ENCODE measurements at places on chromosomes 12 and 14.
A peak's percentile ranks its signal among the peaks of the same experiment; 100 is the strongest.

DNA sequence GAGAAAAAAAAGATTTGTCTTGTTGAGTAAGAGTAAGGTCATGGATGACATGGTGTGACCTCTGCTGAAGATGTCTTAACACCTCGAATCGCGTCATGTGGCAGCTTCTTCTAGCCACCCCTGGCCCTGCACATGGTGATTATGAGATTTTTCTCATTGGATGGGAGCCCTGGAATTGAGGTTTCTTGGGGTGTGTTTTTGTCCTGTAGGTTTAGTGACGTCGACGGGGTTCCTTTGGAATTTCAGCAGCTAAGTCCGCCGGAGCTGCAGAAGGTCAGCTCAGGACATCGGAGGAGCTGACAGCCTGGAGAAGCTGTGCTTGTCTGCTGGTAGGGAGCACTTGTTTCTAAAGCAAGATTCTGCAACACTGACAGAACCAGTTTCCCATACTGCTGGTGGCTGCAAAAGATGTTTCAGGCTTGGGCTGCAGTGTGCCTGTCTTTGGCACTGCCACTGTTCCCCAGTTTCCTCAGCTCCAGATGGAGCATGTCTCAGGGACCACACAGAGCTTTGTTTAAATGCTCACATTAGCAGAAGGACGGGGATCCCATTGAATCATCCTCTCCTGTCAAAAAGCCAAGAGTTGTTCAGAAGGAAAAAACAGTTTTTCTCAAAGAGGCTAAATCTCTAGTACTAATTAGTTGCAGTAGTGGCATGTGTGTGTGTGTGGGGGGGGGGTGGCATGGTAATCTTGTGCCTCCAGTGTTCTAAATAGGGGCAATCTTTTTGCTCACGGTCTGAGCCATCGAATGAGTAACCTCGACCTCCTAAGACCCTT is 5.2 kb upstream of the FOS start:
- DNase-seq = peak; percentile 40

GRCh38 chr12:50322206-50322605 is 38.9 kb upstream of the LIMA1 start:
- no peak for DNase-seq

GRCh38 chr14:102927346-102927877 is 4.9 kb downstream of the AMN start:
- no peak for DNase-seq

- peak; percentile 88 for DNase-seq
Observed at GRCh38 chr14:29637411-29637810, 290.2 kb downstream of the PRKD1 start.

- DNase-seq = peak; percentile 89
Observed at GRCh38 chr12:13211859-13212664, 15.5 kb downstream of the EMP1 start.

DNA sequence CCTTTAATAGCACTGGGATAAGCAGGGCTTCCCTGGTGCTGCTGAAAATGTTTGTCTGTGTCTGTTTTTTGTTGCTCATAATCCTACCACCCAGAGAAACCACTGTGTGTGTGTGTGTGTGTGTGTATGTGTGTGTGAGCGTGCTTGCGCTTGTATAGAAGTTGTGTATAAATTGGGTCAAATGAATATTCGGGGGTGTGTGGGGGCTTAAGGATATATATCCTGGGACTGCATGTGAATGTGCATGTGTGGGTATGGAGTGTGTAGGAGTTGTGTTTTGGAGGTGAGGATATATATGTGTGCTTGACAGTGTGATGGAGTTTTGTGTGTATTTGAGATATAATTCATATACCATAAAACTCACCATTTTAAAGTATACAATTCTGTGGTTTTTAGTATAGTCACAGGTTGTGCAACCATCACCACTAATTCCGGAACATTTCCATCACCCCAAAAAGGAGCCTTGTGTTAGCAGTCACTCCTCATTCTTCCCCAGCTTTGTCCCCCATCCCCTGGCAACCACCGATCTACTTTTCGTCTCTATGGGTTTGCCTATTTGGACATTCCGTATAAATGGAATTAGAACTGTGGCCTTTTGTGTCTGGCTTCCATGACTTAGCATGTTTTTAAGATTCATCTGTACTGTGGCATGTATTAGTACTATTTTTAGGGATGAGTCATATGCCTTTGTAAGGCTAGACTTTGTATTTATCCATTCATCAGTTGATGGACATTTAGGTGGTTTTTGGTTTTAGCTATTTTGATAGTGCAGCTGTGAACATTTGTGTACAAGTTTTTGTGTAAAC is 25.6 kb downstream of the TCTN1 start:
- DNase-seq = no peak

- peak; percentile 57 for DNase-seq
Observed at GRCh38 chr12:123457980-123458779, at the start of gene SNRNP35. TSS of gene SNRNP35 (plus strand) at chr12:123458139. CDS start at chr12:123465541, 7,402 bp downstream.

DNA sequence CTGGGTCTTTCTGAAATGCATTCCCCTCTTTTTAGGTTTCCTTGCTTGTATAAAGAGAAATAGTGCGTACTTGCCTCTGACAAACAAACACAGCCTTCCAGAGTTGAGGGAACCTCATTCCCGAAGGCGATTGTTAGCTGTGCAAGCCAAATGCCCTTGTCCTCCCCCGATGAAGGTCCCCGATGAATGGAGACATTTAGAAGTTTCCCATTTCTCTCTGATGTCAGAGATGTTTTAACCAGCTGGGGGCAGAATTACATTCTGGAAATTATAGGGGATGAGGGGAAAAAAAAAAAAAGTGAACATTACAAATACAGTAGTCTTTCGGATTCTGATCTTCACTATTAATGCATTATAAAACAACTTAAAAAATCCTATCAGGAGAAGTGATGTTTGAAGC is 366.8 kb downstream of the VRK1 start:
- DNase-seq = no peak

Data from NCI-H1694 (cell line).